ENCODE measurements at places on chromosomes 1 and 21. TPM values are rescaled to one million over a fixed set of nuclear protein-coding genes. Genes with fewer than 3 reads are reported as not detected.

ZSCAN20 gene
- total RNA-seq: 5.1 TPM

TNFRSF4 gene
- total RNA-seq: not detected

DNA sequence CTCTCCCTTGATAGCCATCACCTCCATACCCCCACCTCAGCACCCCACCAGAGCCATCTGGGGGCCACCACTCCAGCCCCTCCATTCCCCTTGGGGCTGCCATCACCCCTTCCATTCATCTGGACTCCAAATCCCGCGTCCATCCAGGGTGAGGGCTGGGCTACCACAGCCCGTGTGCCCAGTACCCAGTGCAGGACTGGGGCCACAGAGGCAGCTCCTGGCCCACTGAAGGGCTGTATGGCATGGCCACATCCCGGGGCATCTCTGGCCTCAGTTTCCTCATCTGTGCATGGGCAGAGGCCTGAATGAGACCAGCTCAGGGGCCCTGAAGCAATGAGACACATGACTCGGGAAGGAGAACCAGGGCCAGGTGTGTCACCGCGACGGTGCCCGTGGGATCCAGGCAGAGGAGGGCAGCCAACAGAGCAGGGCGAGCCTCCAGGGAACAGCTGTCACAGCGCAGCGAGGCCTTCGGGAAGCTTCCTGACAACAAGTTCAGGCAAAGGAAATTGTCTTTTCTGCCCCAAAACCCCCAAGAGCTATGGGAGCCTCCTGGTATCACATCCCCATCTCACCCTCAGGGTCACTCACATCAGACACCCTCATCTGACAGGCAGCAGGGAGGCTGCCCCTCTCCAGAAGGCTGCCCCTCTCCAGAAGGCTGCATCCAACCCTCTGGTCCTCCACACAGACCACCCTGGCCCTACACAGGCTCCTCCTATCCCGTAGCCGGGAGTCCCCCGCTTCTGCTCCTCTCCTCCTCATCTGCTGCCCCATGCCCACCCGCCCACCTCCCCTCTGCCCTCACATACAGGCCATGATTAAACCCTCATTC is 76.3 kb downstream of the MEGF6 start:
- no peaks in the 10 kb centered on the region for H3K36me3 ChIP-seq
- H3K4me1 ChIP-seq: peaks cover 12% of the 10 kb centered on the region
- H3K27ac ChIP-seq: no peak overlapping the region

- H3K27ac ChIP-seq: no peak overlapping the region
- no peaks in the 10 kb centered on the region for H3K36me3 ChIP-seq
- H3K27me3 ChIP-seq: no peaks in the 10 kb centered on the region
- DNase-seq: no peak
- no peak overlapping the region for H3K4me3 ChIP-seq
These were observed 126.9 kb upstream of the C1orf174 start for GRCh38 chr1:4027008-4027407.

DNA sequence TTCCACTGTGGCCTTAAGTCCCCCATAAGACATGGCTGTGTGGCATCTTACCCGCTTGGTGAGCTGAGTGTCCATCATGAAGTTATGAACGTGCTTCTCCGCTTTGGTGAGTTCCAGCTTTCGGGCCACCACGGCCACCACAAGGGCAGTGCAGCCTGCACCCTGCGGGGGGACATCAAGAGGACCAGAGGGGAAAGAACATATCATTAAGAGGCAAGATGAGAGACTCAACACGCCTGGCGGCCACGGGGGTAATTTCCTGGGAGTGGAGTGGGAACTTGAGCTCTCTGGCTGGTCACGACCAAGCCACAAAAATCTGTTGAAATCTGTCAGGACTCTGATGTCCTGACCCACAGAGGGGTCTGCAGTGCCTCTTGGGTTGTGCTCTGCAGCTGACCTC is 117.9 kb upstream of the ADAR start:
- no peaks in the 10 kb centered on the region for H3K36me3 ChIP-seq
- no peaks in the 10 kb centered on the region for H3K4me1 ChIP-seq
- H3K4me3 ChIP-seq: no peak overlapping the region
- DNase-seq: no peak

DNA sequence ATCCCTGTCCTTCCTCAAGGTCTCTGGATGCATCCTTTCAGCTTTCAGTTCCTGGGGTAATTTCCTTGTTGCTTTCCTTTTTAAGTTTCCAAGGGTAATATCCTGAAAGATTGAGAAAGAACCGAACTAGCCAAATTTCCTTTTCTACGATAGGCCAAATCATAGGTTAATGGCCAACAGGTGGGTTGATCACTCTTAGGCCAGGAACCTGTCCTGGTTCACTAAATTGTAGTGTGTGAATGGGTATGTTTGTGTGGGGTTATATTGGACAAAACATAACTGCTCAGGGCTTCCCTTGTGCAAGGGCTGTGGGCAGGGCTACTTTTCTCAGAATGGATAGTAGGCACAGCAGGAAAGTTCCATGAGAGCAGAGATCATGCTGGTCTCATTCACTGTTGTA is 17.1 kb downstream of the UBE2T start:
- no peaks in the 10 kb centered on the region for H3K27me3 ChIP-seq
- no peaks in the 10 kb centered on the region for H3K36me3 ChIP-seq
- H3K4me3 ChIP-seq: no peak overlapping the region
- no peak for DNase-seq
- no peak overlapping the region for H3K27ac ChIP-seq

DNA sequence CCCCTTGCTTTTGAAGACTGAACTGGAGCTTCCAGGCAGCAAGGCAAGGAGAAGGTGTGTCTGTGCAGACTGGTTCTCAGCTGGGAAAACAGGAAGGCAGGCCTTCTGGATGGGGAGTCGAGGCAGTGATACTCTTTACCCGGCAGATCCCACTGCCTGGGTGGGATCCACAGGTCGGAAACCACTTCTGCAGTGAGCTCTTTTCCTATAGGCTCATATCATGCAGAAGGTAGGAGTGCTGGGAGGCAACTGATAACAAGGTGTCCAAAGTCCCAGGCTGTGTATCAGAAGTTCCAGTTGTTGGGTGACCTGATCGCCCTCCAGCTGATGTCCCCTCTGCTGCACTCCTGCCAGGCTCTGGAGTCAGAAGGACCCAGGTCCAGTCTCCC is 17.1 kb downstream of the ACOT11 start:
- peaks cover 39% of the 10 kb centered on the region for H3K4me1 ChIP-seq
- H3K36me3 ChIP-seq: no peaks in the 10 kb centered on the region
- no peak for DNase-seq
- H3K4me3 ChIP-seq: no peak overlapping the region
- H3K27ac ChIP-seq: no peak overlapping the region
